ENCODE measurements at places on chromosomes 3 and 15.

DNA sequence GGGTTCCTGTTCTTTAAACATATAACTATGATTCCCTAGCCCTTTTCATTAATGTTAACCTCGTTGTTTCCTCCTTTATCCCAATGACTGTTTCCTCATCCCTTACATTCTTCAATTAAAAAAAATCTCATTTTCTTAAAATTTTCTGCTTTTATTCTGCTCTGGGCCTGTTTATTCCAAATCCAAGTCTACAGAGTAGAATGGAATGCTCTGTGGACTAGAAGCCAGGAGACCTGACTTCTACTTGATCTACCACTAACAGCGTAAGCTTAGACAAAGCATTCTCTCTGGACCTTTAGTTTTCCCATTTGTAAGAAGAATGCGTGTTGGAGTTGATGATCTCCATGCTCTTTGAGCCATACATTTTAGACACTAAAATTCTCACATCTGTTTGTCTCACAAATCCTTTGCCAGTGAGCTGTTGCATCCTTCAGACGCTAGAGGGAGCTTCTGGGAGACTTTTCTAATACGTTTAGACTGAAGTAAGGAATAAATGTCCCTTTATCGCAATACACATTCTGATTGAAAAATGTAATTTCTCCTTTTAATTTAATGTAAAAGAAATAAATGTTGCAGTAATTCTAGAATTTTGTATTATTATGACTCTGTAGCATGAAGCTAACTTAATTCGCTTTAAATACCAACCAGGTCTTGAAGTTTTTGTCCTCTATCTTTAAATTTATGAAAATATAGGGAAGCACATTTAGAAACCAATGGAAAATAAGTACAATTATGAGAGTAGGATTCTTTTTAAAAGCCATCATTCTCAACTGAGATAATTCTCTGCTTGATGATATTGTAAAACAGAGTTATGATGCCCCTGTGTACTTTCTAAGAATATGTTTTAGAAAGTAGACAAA lies 21.7 kb upstream of the GMNC start:
- peak; percentile 14 for DNase-seq

DNA sequence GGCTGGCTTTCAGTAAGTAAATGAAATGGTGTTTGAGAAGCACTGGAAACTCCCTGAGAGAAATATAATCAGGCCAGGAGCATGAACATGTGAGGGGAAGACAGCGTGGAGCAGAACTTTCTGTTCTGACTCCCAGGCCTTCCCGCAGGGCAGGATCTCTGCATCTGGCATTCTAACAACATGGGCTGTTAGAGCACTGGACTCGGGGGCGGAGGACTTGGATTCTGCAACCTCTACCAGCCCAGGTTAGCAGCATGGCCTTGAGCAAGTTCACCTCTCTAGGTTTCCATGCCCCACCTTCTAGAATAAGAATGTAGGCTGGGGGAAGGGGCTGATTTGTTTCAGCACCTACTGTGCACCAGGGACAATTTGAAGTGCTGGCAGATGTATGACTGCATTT lies 12.5 kb upstream of the BFSP2 start:
- no peak for DNase-seq

- DNase-seq = no peak
Observed at GRCh38 chr3:189606774-189607173, 24.4 kb upstream of the TP63 start.

GRCh38 chr3:72338942-72339669 lies 509.1 kb downstream of the SHQ1 start:
- peak; percentile 66 for DNase-seq

- DNase-seq = no peak
Observed at GRCh38 chr3:54349231-54349652, 226.9 kb downstream of the CACNA2D3 start.

GRCh38 chr3:196518966-196519717 lies 4.0 kb upstream of the SMCO1 start:
- DNase-seq = no peak

DNA sequence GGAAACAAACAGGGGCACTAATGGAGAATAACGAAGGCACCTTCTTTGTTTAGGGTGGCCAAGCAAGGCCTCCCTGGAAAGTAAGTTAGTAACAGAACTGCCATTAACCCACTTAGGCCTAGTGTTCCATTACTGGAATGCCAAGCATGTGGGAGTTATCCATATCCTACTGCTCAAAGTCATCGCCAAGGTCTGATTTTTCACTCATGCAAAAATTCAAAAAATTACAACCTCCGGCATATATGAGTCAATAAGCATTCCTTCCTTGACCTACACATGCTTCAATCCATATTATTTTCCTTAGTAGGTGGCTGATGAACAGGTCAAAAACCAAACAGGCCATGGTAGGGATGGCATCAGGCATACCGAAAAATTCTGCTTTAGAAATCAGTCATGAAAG lies 1097.2 kb downstream of the FHIT start:
- no peak for DNase-seq

GRCh38 chr15:91921843-91922198 lies 68.3 kb downstream of the SLCO3A1 start:
- DNase-seq = no peak

- DNase-seq = no peak
Observed at GRCh38 chr3:58706395-58707167, 40.0 kb upstream of the FAM3D start.

- DNase-seq = no peak
Observed at GRCh38 chr3:46907271-46907670, 29.8 kb downstream of the PTH1R start.

GRCh38 chr3:40828741-40829415 lies 304.1 kb downstream of the ZNF621 start:
- DNase-seq = no peak

GRCh38 chr15:40762919-40763800 lies 708 bp upstream of the GCHFR start:
- DNase-seq = peak; percentile 77

GRCh38 chr3:74592359-74592758 lies 22.1 kb downstream of the CNTN3 start:
- DNase-seq = no peak

DNA sequence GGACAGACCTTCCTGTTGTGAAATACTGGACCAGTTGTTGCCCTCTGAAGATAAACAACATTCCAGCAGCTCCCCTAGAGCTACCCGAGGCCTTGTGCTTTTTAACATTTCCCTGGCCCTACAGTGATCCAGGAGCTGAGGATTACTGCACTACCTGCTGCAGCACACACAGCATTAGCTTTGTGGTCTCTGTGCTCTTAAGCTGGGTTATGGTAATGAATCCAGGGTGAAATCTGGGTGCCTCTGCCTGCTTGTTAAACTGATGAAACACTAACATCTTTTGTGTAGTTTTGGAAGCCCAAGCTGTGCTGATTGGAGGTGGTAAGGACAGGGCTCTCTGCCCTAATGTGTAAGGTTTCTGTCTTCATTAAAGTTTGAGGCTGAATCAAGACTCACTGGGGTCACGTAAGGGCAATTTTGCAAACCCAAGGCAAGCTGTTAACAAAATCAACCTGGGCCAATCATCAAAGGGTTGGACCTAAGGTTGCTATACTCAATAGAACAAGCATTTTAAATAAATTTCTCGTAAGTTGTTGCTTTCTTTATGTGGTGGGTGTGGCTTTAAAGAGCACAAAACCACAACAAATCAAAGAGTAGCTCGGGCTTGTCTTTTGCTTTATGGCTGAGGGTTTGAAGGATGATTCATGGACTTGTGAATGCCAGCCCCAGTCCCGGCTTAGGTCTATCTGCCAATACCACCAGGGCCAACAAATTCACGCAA lies 183.9 kb downstream of the TPRG1 start:
- DNase-seq = peak; percentile 26

GRCh38 chr3:59963676-59964075 lies 913.9 kb upstream of the CFAP20DC start:
- no peak for DNase-seq

DNA sequence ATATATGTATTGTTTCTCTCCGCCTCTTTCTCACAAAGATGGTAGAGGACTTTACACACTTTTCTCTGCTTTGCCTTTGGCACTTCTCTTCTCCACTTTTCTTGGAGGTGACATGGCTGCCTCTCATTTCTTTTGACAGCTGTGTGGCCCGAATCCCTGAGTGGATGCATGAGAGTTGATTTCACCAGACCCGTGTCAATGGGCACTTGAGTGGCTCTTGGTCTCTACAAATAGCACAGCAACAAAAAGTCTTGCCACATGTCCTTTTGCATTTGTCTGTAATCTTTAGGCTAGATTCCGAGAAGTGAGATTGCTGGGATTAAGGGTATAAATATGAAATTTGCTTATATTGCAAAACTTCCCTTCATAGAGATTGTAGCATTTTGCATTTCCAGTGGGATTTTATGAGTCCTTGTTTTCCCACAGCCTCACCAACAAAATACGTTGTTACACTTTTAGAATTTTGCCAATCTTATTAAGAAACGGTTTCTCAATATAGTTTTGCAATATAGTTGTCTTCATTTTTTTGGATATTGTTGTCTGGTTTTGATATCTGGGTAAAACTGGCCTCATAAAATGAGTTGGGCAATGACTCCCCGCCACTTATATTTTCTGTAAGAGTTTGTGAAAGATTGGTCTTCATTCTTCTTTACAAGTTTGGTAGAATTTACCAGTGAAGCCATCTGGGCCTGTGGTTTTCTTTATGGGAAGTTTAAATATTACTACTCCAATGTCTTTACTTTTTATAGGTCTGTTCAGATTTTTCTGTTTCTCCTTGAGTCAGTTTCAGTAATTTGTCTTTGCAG lies 5.2 kb upstream of the TRPM1 start:
- DNase-seq = no peak

DNA sequence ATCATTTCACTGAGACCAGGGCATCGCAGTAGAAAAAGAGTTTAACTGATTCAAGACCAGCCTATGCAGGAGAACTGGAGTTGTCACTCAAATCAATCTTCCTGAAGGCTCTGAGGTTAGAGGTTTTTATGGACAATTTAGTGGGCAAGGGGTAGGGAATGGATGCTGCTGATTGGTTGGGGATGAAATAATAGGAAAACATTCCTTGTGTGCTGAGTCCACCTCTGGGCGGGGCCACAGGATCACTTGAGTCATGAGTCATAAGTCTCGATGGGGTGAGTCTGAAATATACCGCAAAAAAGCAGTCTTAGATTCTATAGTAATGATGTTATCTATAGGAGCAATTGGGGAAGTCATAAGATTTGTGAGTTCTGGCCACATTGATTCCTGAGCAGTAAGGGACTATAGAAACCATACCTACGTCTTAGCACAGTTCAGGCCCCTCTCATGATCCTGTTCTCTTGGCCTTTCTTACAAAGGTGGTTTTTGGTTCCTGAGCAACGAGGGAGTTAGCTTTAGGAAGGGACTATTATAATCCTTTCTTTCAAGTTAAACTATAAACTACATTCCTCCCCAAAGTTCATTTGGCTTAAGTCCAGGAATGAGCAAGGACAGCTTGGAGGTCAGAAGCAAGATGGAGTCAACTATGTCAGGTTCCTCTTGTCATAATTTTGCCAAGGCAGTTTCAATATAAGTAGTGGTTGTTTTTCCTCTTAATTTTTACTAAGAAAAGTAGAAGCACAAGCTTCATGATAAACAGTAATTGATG lies 2.7 kb upstream of the OPA1 start:
- DNase-seq = no peak
